ENCODE measurements at places on chromosomes 1 and 21.

- DNase-seq = no peak
These were observed 1.6 kb downstream of the DENND2D start for GRCh38 chr1:111198836-111199235.

GRCh38 chr1:209802117-209802779 is 3.7 kb downstream of the IRF6 start:
- DNase-seq = no peak

GRCh38 chr1:46372431-46372830 is 21.7 kb upstream of the FAAH start:
- no peak for DNase-seq

- peak; percentile 38 for DNase-seq
These were observed 13.8 kb upstream of the POGZ start for GRCh38 chr1:151472856-151473731.

- peak; percentile 72 for DNase-seq
These were observed 68.9 kb downstream of the TENT5C start for GRCh38 chr1:117674521-117675400.

DNA sequence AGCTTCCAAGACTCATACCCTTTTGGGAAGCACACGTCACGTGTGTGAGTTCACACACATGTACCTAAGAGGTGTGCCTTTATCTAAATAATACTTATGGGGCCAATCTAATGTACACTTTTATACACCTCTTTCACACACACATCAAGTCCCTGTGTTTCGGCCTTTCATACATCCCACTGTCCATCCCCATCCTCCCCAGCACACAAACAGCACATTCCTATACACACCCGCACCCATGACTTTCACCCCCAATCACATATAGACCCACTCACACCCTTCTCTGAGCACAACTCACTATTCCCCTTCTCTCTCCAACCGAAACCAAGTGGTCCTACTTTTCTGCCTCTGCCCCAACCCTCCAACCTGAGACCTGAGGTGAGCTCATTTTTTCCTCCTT is 3.5 kb downstream of the MEX3A start:
- no peak for DNase-seq

DNA sequence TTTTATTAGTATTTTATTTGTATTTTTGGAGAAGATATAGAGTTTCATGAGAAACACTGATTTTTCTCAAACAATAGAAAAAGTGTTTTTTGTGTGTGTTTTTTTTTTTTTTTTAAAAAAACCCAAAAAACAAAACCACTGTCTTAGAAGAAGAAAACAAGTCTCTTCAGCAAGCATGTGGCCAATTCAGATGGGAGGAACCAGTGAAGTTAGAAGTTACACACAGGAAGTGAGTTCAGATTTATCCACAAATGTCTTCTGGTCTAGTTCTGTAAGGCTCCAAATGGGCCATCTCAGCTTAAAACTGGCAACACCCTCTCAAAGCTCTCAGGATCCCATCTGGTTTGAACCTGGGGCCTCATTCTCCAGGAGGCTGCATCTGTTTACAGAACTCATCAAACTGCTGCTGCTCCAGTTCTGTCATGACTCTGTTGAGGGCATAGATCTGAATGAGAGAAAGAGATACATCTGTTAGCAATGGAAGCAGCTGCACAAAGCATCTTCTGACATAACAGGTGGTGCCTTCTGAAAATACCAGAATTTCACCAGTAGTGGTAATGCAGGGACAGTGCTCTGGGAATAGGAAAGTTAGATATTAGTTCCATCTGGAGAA is 9.8 kb upstream of the ERMAP start:
- DNase-seq = no peak

- DNase-seq = peak; percentile 75
These were observed 5.7 kb upstream of the CCT8 start for GRCh38 chr21:29078869-29079767.

- DNase-seq = no peak
These were observed 40.9 kb upstream of the GALNT2 start for GRCh38 chr1:230026139-230026538.

DNA sequence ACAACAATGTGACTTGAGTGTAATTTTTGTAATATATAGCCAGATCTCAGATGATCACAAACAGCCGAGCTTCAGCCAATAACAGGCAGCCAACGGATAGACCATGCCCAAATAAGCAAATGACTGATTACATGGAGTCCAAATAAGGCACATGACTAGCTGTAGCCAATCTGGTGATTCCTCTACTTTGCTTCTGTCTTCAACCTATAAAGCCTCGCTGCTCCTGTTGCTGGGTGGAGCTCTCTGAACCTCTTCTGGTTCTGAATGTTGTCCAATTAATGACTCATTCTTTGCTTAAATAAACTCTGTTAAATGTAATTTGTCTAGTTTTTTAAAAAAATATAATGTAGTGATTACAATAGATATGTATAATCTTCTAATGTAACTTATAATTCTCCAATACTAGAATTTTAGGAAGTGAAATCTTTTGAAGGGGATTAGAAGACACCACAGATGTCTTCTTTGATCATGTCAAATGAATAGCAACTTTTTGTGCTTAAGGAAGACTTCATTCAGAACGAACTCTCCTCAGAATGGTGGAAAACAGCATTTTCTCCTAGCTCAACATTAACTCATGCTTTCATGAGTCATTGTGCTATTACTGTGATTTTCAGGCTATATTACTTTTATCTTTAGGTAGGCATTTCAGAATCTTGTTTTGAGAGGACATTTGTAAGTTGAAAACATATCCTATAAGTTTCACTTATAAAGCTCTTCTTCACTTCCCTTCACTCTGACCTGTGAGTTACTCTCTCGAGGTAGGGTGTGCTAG is 857.8 kb upstream of the B3GALT2 start:
- DNase-seq = no peak

- DNase-seq = no peak
These were observed 94.5 kb downstream of the PLPPR4 start for GRCh38 chr1:99358770-99359169.

DNA sequence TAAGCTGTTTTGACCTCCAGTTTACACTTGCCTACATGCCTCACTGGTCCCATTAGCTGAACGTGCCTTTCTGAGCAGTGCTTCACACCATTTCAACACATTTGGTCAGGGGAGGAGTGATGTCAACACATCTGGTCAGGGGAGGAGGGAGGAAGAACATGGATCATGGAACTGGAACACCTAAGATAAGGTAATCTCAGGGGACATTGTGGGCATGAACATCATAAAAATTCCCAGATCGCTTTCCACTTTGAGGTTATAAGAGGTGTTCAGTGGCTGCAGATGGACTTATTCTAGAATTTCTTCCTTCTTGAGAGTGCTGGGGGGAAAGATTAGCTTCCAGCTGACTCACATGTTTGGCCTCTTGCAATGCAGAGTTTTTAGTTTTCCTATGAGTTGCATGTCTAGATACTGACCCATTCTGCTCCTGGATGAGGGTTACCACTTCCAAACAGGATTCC is 2.0 kb downstream of the QSOX1 start:
- DNase-seq = no peak

GRCh38 chr1:51541313-51542050 is 22.4 kb upstream of the EPS15 start:
- peak; percentile 35 for DNase-seq

- no peak for DNase-seq
These were observed 96.7 kb downstream of the ESRRG start for GRCh38 chr1:216626394-216627067.

DNA sequence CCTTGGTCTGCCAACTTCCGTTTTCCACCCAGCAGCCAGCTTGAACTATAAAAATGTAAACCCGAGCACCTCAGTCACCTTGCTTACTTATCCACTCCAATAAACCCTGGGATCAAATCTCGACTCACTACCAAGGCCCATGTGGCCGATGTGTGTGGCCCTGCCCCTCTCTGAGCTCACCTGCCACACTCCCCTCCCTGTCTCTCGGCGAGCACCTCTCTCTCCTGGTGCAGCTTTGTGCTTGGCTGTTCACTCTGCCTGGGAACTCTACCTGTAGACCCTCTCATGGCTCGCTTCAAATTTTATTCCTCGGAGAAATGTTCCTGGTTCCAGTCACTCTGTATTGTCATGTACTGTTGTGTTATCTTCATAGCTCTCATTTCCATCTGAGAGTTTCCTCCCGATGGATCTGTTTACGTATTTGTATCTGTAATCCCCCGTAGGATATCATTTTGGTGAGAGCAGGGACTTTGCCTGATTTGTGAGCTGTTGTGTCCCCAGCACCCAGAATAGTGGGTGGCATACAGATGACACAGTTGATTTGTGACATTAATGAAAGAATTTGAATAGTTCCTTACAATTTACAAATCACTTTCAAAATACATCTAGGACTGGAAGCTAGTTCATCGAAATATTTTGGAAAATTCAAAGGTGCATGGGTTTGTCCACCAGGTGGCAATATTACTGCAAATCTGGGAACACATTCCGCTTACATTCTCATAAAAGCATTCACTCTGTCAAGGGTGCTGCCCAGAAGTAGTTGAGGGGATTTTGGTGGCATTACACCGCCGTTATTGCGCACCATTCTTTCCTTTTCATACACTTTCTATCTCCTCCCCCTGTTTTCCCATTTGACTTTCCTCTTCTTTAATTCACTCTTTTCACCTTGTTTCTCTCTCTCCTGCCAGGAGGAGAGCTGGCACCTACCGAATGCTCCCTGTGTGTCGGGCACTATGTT is 95.3 kb downstream of the ABCA4 start:
- DNase-seq = no peak

GRCh38 chr1:156502894-156503697 is 2.5 kb upstream of the MEF2D start:
- no peak for DNase-seq

DNA sequence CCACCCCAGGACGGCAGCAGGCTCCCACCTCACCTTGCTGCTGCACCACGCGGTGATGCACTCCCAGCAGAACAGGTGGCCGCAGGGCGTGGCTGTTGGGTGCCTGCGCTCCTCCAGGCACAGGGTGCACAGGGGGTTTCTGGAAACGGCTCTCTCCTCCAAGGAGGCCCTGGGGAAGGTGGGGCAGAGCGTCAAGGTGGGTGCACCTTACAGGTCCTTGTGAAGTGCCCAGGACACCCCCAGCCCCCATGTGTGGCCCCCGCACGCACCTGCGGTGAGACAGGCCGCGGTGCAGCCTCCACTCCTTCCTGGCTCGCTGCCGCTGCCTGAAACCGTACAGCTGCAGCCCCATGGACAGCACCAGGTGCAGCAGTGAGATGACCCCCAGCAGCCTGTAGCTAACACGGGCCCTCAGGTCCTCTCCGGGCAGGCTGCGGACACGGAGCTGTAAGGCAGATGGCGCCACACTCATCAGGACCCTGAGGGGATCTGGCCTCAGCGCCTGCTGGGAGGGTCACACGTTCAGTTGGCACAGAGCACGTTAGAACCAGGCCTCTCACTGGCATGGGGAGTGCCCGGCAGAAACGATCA is 5.8 kb downstream of the PEX10 start:
- no peak for DNase-seq

- DNase-seq = no peak
These were observed 74.8 kb downstream of the PLA2G4A start for GRCh38 chr1:186903374-186904136.

- DNase-seq = no peak
These were observed 70.0 kb downstream of the PAPPA2 start for GRCh38 chr1:176533020-176533419.

GRCh38 chr1:1959840-1960479 is 40.9 kb upstream of the TMEM52 start:
- peak; percentile 93 for DNase-seq

- peak; percentile 72 for DNase-seq
These were observed 7.8 kb downstream of the DIPK1A start for GRCh38 chr1:92953491-92953890.

DNA sequence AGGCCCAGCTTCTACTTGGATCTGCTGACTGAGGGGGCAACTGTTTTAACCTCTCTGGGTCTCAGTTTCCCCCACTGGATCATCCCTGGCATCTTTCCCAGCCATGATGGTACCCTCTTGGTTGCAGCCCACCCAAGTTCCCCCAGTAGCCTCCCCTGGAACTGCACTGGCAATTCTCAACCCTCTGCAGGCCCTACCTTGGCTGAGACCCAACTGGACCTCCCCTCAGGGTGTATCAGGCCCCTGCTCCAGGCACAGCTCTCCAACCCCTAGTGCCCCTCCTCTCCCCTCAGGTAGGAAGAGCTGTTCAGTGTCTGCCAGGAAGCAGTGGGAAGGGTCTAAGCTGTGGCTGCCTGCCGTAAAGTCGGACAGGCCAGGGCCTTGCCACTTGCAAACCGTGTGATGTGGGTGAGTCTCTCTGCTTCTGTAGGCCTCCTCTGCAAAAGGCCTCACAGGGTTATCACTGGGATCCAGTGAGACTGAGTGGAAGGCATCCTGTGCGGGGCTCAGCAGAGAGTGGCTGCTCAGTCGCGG is 32.1 kb downstream of the RHBG start:
- DNase-seq = no peak

DNA sequence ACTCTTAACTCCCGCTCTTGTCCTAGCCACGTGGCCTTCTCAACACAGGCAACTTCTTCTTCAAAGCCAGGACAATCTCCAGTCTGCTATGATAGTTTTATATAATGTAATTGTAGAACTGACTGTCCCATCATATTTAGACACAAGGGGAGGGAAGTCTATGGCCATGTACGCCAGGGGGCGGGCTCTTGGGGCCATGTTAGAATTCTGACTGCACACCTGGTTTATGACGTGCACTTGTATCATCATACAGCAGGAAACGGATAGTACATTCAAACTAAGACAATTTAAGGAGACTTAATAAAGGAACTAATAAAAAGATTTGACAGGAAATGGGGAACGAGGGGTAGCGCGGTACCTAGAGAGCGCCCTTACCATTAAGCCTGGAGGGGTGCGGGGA is 21.5 kb downstream of the DMRTB1 start:
- no peak for DNase-seq

DNA sequence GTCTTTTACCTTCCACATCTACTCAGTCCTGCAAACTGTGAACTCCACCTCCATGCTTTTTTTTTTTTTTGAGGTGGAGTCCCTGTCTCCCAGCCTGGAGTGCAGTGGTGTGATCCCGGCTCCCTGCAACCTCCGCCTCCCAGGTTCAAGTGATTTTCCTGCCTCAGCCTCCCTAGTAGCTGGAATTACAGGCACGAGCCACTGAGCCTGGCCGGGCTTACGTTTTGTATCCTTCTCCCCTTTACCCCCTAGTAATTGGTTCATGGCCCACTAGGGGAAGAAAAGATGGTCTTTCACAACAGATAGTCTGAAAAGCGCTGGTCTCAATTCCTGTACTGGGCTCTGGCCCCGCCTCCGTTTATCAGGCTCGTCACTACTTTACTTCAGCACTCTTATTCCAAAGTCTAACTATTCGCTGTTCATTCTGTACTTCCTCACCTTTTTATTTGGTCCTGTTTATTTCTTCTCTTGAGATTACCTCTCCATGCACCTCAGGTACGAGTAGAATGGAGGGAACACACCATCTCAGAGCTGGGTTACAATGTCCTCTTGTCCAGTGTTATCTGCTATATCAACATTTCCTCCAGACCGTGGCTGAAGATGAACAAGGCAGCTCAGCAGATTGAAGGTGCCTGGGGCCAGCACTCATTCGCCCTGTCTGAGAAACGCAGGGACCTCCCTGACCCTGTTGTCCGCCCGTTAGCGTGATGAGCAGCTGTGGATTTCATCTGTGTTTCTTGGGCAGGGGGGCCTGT is 16.2 kb downstream of the CNST start:
- no peak for DNase-seq

DNA sequence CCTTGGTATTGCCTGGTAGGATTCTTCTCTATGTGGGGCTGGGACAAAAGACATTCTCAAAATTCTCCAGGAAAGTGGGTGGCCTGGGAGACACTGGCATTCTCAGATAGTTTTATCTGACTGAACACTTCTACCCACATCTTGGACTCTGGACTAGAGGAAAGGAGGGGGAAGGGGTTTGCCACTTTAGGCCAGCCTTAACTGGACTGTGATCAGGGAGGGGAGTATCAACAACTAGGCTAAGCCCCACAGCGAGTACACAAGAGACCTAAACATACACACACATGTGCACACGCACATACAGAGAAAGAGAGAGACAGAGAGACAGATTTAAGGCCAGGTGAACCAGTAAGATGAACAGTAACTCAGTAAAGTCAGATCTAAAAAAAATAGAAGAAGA is 1.2 kb upstream of the SEMA6C start:
- DNase-seq = no peak

Data from activated CD8-positive, alpha-beta T cell treated with anti-CD3 and anti-CD28 coated beads for 36 hours (primary cell).